ENCODE measurements at places on chromosomes 1 and 21. TPM values are rescaled to one million over a fixed set of nuclear protein-coding genes. Genes with fewer than 3 reads are reported as not detected.

Gene PCP4L1
- 0.97 TPM for total RNA-seq

Gene SPATA17
- total RNA-seq, result not detected

Gene LMOD1
- not detected for total RNA-seq

Gene DNASE2B
- total RNA-seq, result not detected

Gene TAS1R1
- not detected for total RNA-seq

Gene TSPAN2
- total RNA-seq, result 1.0 TPM

Gene PLPP3
- total RNA-seq, result not detected

Gene AQP10
- total RNA-seq, result not detected

Gene HEATR1
- 74.0 TPM for total RNA-seq

Gene TRPM2
- total RNA-seq, result 16.3 TPM

Gene SLC25A34
- 1.9 TPM for total RNA-seq

Gene GBP2
- total RNA-seq, result 294 TPM

Gene PGBD5
- 0.10 TPM for total RNA-seq

Gene FCER1G
- total RNA-seq, result 7.4 TPM

Gene HPDL
- 6.1 TPM for total RNA-seq

Gene PLEKHN1
- 1.9 TPM for total RNA-seq

Gene COL16A1
- not detected for total RNA-seq

Gene PGLYRP4
- total RNA-seq, result not detected

Gene DMRTA2
- total RNA-seq, result not detected

Gene PLA2G2A
- not detected for total RNA-seq

Gene KRTAP21-3
- not detected for total RNA-seq

Gene SLFNL1
- 0.11 TPM for total RNA-seq

Gene IVL
- not detected for total RNA-seq

Gene SMIM1
- total RNA-seq, result 1.0 TPM

Gene C1orf198
- total RNA-seq, result 5.4 TPM

Gene CRP
- total RNA-seq, result not detected

Gene CCT8
- 408 TPM for total RNA-seq

Gene LYPLAL1
- 38.0 TPM for total RNA-seq

Gene SMIM11
- 19.2 TPM for total RNA-seq

Gene FAM167B
- total RNA-seq, result 0.66 TPM

Gene FCGR2B
- 0.21 TPM for total RNA-seq

Gene NEXN
- 1.6 TPM for total RNA-seq

Gene LAMB3
- total RNA-seq, result 11.7 TPM

Gene MRPL39
- 66.3 TPM for total RNA-seq

Gene ATAD3B
- total RNA-seq, result 30.1 TPM

Gene ARID4B
- 58.4 TPM for total RNA-seq

Gene NGF
- total RNA-seq, result not detected

Gene GRHL3
- not detected for total RNA-seq

Gene CD101
- total RNA-seq, result 0.09 TPM

Gene ACOT11
- 4.5 TPM for total RNA-seq
